ENCODE measurements at places on chromosomes 1 and 21. TPM values are rescaled to one million over a fixed set of nuclear protein-coding genes. Genes with fewer than 3 reads are reported as not detected.

GRCh38 chr1:112359961-112360767 is 35.9 kb upstream of the CTTNBP2NL start:
- peaks cover 5% of the 10 kb centered on the region for H3K4me1 ChIP-seq
- DNase-seq: no peak
- H3K27ac ChIP-seq: no peak overlapping the region
- H3K4me3 ChIP-seq: no peak overlapping the region
- peaks cover 27% of the 10 kb centered on the region for H3K27me3 ChIP-seq

GRCh38 chr1:222462601-222463000 is 85.3 kb downstream of the HHIPL2 start:
- peaks cover under 1% of the 10 kb centered on the region for H3K36me3 ChIP-seq
- H3K4me3 ChIP-seq: no peak overlapping the region
- no peak for DNase-seq
- peaks cover 4% of the 10 kb centered on the region for H3K4me1 ChIP-seq
- no peak overlapping the region for H3K27ac ChIP-seq
- H3K27me3 ChIP-seq: peaks cover 24% of the 10 kb centered on the region

- no peaks in the 10 kb centered on the region for H3K36me3 ChIP-seq
- H3K4me3 ChIP-seq: no peak overlapping the region
- H3K27ac ChIP-seq: no peak overlapping the region
These were observed 49.7 kb downstream of the SYF2 start for GRCh38 chr1:25182629-25183028.

- peak; percentile 42 for DNase-seq
- H3K4me3 ChIP-seq: peak overlapping the region; percentile 86
- no peaks in the 10 kb centered on the region for H3K27me3 ChIP-seq
- peaks cover 5% of the 10 kb centered on the region for H3K4me1 ChIP-seq
- peak overlapping the region; percentile 100 for H3K27ac ChIP-seq
These were observed 320 bp downstream of the C1orf174 start for GRCh38 chr1:3899754-3900149.

GRCh38 chr1:54488065-54488750 is 59.8 kb upstream of the ACOT11 start:
- H3K4me3 ChIP-seq: peak overlapping the region; percentile 87
- DNase-seq: peak; percentile 93
- H3K27ac ChIP-seq: peak overlapping the region; percentile 99
- H3K36me3 ChIP-seq: no peaks in the 10 kb centered on the region
- H3K4me1 ChIP-seq: peaks cover 24% of the 10 kb centered on the region
- peaks cover 13% of the 10 kb centered on the region for H3K27me3 ChIP-seq

IGSF5 gene
- total RNA-seq: 0.33 TPM

- DNase-seq: no peak
- H3K27me3 ChIP-seq: no peaks in the 10 kb centered on the region
- no peaks in the 10 kb centered on the region for H3K4me1 ChIP-seq
- H3K27ac ChIP-seq: no peak overlapping the region
- peaks cover 11% of the 10 kb centered on the region for H3K36me3 ChIP-seq
- no peak overlapping the region for H3K4me3 ChIP-seq
These were observed 25.2 kb upstream of the IKBKE start for GRCh38 chr1:206445116-206445515.

DNA sequence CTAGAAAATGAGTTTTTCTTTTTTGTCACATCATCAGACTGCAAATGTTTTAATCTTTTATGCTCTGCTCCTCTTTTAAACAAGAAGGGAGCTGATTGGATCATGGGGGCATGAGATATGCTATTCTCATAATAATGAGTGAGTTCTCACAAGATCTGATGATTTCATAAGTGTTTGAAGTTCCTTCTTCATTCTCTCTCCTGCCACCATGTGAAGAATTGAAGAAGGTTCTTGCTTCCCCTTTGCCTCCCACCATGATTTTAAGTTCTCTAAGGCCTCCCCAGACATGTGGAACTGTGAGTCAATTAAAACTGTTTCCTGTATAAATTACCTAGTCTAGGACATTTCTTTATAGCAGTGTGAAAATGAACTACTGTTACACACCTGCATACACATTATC is 218.2 kb downstream of the NRIP1 start:
- H3K27ac ChIP-seq: no peak overlapping the region

DNA sequence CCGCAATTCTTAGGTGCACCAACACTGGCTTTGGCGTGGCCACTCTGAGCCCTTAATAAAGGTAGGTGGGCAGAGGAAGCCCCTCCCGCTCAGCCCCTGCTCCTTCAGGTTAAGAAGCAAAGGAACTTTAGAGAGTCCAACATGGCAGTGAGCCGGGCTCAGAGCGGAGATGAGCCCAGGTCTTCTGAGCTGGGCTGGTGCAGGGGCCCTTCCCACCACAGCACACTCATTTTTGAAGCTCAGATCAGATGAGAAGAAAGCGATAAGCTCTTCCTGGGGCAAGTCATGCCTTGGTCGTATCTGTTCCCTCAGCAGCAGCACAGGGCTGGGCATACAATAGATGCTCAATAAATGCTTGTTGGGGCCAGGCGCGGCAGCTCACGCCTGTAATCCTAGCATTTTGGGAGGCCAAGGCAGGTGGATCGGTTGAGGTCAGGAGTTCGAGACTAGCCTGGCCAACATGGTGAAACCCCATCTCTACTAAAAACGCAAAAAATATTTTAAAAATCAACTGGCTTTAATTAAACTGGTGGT is 51.1 kb upstream of the TARDBP start:
- DNase-seq: no peak
- H3K4me3 ChIP-seq: no peak overlapping the region

GRCh38 chr1:222413436-222413835 is 134.5 kb downstream of the HHIPL2 start:
- no peak overlapping the region for H3K27ac ChIP-seq
- no peaks in the 10 kb centered on the region for H3K4me1 ChIP-seq
- H3K36me3 ChIP-seq: no peaks in the 10 kb centered on the region
- peaks cover 5% of the 10 kb centered on the region for H3K27me3 ChIP-seq
- H3K4me3 ChIP-seq: no peak overlapping the region

ANKRD34A gene
- 0.22 TPM for total RNA-seq

DNA sequence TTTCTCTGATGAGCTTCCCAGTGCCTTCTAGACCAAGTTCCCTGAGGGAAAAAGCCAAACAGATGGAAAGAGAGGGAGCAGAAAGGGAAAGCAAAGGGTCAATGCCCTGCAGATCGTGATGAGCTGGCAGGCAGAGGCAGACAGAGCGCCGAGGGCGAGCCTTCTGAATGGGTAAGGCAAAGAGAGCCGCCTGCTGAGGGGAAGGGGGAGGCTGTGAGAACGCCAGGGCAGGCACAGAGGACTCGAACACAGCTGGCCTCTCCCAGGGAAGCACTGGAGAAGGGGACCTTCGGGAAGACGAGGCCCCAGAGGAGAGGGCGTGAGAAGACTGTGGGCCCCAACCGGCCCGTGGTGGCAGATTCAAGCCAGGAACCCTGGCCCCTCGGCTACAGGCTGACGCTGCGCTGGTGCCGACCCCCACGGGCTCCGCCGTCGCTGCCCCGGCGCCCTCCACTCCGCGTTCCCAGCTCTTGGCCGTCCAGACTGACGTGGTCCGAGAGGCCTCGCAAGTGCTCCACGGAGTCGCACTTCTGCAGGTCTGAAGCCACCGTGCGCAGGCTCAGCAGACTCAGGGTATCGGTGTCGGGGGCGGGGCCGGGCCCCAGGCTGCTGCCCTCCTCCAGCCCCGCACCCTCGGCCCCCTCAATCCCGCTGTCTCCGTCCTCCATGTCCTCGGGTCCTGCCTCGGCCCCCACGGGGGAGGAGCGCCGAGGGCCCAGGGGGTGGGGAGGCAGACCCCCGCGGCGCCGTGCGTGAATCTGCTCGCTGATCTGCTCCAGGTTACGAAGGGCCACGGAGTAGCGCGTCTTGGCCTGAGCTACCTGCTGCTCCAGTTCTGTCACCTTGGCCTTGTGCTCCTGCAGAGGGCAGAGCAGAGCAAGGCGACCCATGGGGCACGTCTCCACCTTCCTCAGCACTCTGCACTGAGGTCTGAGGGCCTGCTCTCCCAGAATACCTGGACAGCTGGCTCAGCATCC is 13.9 kb downstream of the SH3BP5L start:
- H3K27me3 ChIP-seq: no peaks in the 10 kb centered on the region
- H3K36me3 ChIP-seq: peaks cover 20% of the 10 kb centered on the region
- peak overlapping the region; percentile 77 for H3K27ac ChIP-seq
- H3K4me1 ChIP-seq: no peaks in the 10 kb centered on the region

DNA sequence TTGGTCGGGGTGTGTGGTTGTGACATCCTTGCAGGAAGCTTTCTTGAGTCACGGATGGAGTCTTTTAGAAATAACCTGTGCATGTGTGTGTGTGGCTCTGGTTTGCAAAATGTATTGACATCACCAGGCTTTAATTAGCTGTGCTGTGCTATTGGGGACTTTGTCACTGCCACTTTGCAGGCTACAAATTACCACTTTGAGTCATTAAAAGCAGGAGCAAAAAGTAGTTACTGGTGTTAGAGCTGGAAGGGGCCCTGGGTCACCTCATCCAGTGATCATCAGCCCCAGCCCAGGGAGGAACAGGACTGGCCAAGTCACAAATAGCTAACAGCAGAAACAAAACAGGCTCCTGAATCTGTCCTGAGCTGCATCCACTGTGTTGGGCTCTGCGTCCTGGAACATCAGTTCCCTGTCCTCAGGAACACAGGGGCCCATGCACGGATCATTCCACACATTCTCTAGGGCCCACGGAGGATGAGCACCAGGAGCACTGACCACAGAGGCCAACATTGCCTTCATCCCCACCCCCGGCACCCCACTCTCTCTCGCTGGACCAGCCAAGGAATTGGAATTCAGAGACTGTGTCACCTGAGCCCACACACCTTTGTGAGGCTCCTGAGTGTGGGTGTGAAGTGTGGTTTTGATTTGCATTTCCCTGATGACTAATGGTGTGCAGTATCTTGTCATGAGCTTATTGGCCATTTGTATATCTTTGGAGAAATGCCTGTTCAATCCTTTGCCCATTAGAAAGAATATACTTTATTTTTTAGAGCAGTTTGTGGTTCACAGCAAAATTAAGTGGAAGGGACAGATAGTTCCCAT is 280.1 kb upstream of the C1orf174 start:
- no peaks in the 10 kb centered on the region for H3K36me3 ChIP-seq
- no peak for DNase-seq
- peaks cover 14% of the 10 kb centered on the region for H3K27me3 ChIP-seq
- peaks cover 5% of the 10 kb centered on the region for H3K4me1 ChIP-seq

TNNT2 gene
- total RNA-seq: 2.3 TPM

DNA sequence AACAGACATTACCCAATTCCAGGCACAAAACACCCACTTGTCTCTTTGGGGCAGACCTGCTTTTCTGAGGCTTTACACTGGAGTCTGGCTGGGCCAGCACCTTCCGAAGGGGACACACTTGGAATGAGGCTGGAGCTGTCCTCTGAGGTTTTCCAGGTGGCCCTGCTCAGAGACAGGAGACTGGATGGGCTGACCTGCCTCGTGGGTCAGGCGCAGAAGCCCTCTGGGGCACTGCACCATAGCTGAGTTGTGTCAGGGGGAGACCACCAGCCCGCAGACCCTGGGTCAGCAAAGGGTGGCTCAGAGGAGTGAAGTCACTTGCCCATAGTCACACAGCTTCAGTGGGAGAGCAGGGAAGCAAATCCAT is 1.8 kb downstream of the SH2D5 start:
- H3K4me3 ChIP-seq: peak overlapping the region; percentile 21
- peaks cover 56% of the 10 kb centered on the region for H3K27me3 ChIP-seq
- DNase-seq: no peak
- H3K36me3 ChIP-seq: no peaks in the 10 kb centered on the region

- H3K4me1 ChIP-seq: peaks cover 2% of the 10 kb centered on the region
- H3K4me3 ChIP-seq: no peak overlapping the region
- no peaks in the 10 kb centered on the region for H3K36me3 ChIP-seq
- no peak for DNase-seq
- H3K27me3 ChIP-seq: peaks cover 57% of the 10 kb centered on the region
These were observed 3.5 kb downstream of the PIK3CD start for GRCh38 chr1:9654834-9655723.

VANGL2 gene
- 80.4 TPM for total RNA-seq

- peaks cover 12% of the 10 kb centered on the region for H3K4me1 ChIP-seq
- no peak overlapping the region for H3K27ac ChIP-seq
- H3K4me3 ChIP-seq: no peak overlapping the region
- no peaks in the 10 kb centered on the region for H3K27me3 ChIP-seq
These were observed 5.5 kb upstream of the ZBED6 start for GRCh38 chr1:203789966-203790365.

DNA sequence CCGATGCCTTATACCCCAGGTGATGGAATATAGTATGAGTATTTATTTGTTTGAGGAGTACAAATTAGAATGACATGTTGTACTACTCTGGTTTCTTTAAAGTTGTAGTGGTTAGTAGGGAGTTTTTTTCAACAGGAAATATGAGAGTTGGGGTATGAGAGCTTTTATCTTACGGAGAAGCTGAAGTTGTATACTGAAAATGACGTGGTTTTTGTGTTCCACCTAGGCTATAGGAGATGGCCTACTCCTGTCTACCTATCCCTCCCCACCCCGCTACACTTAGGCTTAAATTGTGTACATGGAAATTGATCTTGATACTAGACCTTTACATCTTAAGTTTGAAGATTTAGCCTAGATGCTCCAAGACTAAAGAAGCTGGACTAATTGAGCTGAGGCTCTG is 6.8 kb upstream of the HAX1 start:
- peaks cover 29% of the 10 kb centered on the region for H3K36me3 ChIP-seq
- H3K27ac ChIP-seq: no peak overlapping the region
- no peak overlapping the region for H3K4me3 ChIP-seq
- no peaks in the 10 kb centered on the region for H3K27me3 ChIP-seq
- no peak for DNase-seq
- no peaks in the 10 kb centered on the region for H3K4me1 ChIP-seq

RBP7 gene
- total RNA-seq: 0.55 TPM

DNA sequence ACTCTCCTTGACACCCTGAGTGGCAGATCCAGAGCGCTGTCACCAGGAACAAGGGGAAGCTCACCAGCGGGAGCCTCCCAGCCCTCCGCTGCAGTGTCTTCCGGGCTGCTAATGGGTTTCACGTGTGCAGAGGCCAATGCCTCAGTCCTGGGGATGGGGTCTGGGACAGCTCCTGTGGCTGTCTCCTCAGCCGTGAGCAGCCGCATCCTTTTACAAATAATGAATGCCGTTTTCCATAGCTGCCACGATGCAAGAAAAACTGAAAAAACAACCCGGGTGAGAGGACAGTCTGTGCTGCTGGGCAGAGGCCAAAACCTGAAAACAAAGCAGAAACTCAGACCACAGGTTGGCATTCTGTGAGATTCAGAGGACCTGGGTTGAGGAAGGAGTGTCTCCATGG is 212.2 kb upstream of the RAB4A start:
- no peak overlapping the region for H3K27ac ChIP-seq
- no peak overlapping the region for H3K4me3 ChIP-seq
- H3K36me3 ChIP-seq: no peaks in the 10 kb centered on the region
- H3K4me1 ChIP-seq: peaks cover 15% of the 10 kb centered on the region
- H3K27me3 ChIP-seq: peaks cover 18% of the 10 kb centered on the region
- no peak for DNase-seq

Data from progenitor cell of endocrine pancreas (in vitro differentiated cells).